Liver (tissue), 10 donors: ENCODE measurements at places on chromosomes 6 and 20. TPM values are rescaled to one million over a fixed set of nuclear protein-coding genes. Genes with fewer than 3 reads are reported as not detected.

Gene MDFI
- total RNA-seq = 2.8 TPM

Gene NKX2-4
- total RNA-seq = not detected

Gene SRMS
- not detected for total RNA-seq

- H3K27me3 ChIP-seq = no peaks in the 10 kb centered on the region
- no peak overlapping the region for H3K27ac ChIP-seq
- H3K4me1 ChIP-seq = no peaks in the 10 kb centered on the region
- DNase-seq = no peak
- H3K36me3 ChIP-seq = no peaks in the 10 kb centered on the region
Observed at GRCh38 chr6:127869183-127869582, 31.7 kb downstream of the THEMIS start.
